Neural crest cell (in vitro differentiated cells): ENCODE measurements at places on chromosomes 3 and 15. TPM values are rescaled to one million over a fixed set of nuclear protein-coding genes. Genes with fewer than 3 reads are reported as not detected.

GRCh38 chr3:58352626-58353025, 19.9 kb downstream of the PXK start:
- H3K27me3 ChIP-seq = peaks cover 3% of the 10 kb centered on the region
- H3K27ac ChIP-seq = no peak overlapping the region
- no peak for DNase-seq
- H3K36me3 ChIP-seq = no peaks in the 10 kb centered on the region
- H3K4me3 ChIP-seq = no peak overlapping the region
- peaks cover 4% of the 10 kb centered on the region for H3K4me1 ChIP-seq

GRCh38 chr15:45128971-45129639, 574 bp downstream of the DUOXA1 start:
- H3K4me1 ChIP-seq = peaks cover 12% of the 10 kb centered on the region
- peaks cover 99% of the 10 kb centered on the region for H3K27me3 ChIP-seq
- H3K36me3 ChIP-seq = no peaks in the 10 kb centered on the region
- H3K27ac ChIP-seq = no peak overlapping the region
- DNase-seq = no peak
- H3K4me3 ChIP-seq = peak overlapping the region; percentile 19

DNA sequence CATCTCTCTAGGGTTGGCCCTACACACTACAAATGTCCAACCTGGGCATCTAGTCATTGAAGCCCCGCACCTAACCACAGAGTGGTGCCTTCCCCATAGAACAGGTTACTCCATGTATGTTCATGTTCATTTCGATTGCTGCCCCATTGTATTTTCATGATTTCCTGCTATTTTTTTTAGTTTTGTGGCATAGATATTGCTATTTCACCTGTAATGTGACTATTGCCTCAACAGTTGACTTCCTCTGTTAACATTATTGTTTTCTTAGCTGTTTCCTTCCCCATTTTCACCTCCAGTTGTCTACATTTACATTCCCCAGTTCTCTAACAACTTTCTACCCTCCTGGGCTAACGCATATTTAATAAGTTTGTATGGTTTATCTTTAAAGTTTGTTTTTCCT, 137.7 kb upstream of the RBMS3 start:
- no peaks in the 10 kb centered on the region for H3K36me3 ChIP-seq
- peaks cover 9% of the 10 kb centered on the region for H3K4me1 ChIP-seq
- no peak for DNase-seq
- H3K27ac ChIP-seq = no peak overlapping the region
- no peak overlapping the region for H3K4me3 ChIP-seq

DNA sequence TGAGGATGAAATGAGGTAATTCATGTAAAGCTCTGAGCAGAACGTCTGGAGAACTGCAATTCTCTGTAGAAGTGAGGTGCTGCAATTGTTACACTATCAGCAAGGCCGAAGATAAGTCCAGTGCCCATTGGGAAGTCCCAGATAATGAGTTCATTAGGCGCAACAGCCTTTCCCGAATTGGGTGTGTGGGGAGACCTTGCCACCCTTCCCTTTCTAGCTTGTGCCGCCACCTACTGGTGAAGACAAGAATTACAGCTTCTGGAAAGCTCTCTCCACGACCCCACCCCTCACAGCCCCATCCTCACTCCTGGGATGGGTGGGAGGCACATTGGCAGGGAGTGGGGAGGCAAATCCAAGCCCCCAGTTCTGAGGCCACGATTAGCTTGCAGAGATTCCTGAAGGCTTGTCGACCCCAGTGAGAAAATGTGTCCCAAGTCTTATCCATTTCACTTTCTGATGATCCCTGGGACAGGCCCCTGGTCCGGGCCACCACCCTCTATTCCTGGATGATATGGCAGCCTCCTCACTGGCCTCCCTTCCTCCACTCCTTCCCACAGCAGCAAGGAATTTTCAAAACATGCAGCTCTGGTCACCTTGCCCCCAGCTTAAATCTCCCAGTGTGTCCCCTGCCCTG, 36.4 kb downstream of the FAM3D start:
- H3K4me3 ChIP-seq = no peak overlapping the region
- H3K36me3 ChIP-seq = no peaks in the 10 kb centered on the region
- H3K4me1 ChIP-seq = peaks cover 23% of the 10 kb centered on the region
- H3K27ac ChIP-seq = no peak overlapping the region
- peak; percentile 87 for DNase-seq
- H3K27me3 ChIP-seq = no peaks in the 10 kb centered on the region

GRCh38 chr3:171415070-171415469, 45.1 kb downstream of the TNIK start:
- H3K4me1 ChIP-seq = peaks cover 23% of the 10 kb centered on the region
- no peaks in the 10 kb centered on the region for H3K27me3 ChIP-seq
- H3K27ac ChIP-seq = no peak overlapping the region
- no peak overlapping the region for H3K4me3 ChIP-seq
- no peak for DNase-seq

DNA sequence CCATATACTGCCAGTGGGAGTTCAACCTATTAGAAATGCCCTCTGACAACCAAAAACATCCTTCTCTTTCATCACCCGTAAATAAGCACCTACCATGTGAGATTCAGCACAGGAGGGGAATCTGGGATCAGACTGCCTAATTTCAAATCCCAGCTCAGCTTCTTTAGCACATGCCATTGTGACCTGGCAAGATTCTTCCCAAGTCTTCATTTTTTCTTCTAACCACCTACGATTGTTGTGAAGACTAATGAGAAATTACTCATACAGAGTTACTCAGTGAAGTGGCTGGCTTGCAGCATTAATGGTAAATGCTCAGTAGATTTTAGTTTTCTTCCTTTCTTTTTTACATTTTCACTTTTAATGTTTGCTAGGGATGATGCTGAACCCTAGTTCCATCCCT, 176.7 kb downstream of the PDZRN3 start:
- no peak overlapping the region for H3K27ac ChIP-seq
- H3K4me3 ChIP-seq = no peak overlapping the region
- H3K36me3 ChIP-seq = no peaks in the 10 kb centered on the region

GRCh38 chr15:101100593-101101442, 151.0 kb downstream of the CHSY1 start:
- no peak overlapping the region for H3K4me3 ChIP-seq
- DNase-seq = no peak
- H3K27ac ChIP-seq = no peak overlapping the region
- H3K4me1 ChIP-seq = peaks cover 23% of the 10 kb centered on the region

GRCh38 chr3:64209866-64210621, 15.2 kb downstream of the PRICKLE2 start:
- H3K4me3 ChIP-seq = no peak overlapping the region
- H3K27me3 ChIP-seq = no peaks in the 10 kb centered on the region
- peaks cover 3% of the 10 kb centered on the region for H3K36me3 ChIP-seq
- no peak for DNase-seq

GRCh38 chr3:16240229-16241023, 24.3 kb downstream of the DPH3 start:
- H3K4me3 ChIP-seq = no peak overlapping the region
- H3K4me1 ChIP-seq = no peaks in the 10 kb centered on the region
- H3K27ac ChIP-seq = no peak overlapping the region
- no peak for DNase-seq

- H3K27me3 ChIP-seq = no peaks in the 10 kb centered on the region
- no peak overlapping the region for H3K27ac ChIP-seq
- peaks cover 9% of the 10 kb centered on the region for H3K4me1 ChIP-seq
- H3K4me3 ChIP-seq = no peak overlapping the region
Observed at GRCh38 chr3:78659386-78659987, 1108.3 kb downstream of the ROBO1 start.

- H3K36me3 ChIP-seq = no peaks in the 10 kb centered on the region
- H3K27ac ChIP-seq = peak overlapping the region; percentile 40
- no peak for DNase-seq
- no peaks in the 10 kb centered on the region for H3K27me3 ChIP-seq
- no peak overlapping the region for H3K4me3 ChIP-seq
Observed at GRCh38 chr15:89226359-89227221, 5.2 kb upstream of the RLBP1 start.

DNA sequence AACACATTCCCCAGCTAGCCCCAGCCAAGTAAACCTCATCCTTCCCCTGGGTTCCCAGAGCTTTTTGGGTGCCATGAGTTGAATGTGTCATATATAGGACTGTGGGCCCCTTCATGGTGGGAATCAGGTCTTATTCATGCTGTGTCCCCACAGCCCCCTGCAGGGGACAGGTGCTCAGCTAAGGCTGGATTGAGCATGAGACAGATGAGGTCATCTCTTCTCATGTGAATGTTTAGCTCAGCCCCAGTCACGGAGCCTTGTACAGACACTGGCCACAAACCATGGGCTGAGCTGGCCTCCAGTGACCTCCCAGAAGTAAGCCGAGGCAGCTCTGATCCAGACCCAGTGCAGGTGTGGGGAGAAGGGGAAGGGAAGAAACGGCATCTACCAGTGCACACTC, 70.7 kb downstream of the C3orf70 start:
- no peak overlapping the region for H3K4me3 ChIP-seq
- H3K36me3 ChIP-seq = peaks cover 3% of the 10 kb centered on the region
- H3K27ac ChIP-seq = no peak overlapping the region

DNA sequence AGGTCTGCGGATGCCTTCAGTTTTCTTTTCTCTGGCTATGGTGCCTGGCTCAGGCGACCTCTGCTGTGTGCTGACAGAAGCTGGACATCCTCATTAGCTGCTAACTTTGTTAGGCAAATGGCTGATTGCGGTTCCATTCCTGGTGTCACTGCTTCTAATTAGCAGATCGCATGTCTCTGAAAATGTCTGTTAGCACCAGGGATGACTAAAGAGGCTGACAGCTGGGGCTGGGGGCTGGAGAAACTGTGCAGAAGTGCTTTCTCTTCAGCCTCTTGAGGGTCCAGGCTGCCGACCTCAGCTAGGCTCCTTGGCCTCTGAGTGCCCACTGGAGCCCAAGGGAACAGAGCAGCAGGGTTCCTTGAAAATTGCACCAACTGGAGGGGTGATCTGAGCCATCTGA, 39.3 kb downstream of the CHCHD6 start:
- H3K4me3 ChIP-seq = no peak overlapping the region
- H3K4me1 ChIP-seq = peaks cover 14% of the 10 kb centered on the region
- H3K36me3 ChIP-seq = peaks cover 20% of the 10 kb centered on the region
- H3K27me3 ChIP-seq = no peaks in the 10 kb centered on the region
- no peak for DNase-seq
- peak overlapping the region; percentile 67 for H3K27ac ChIP-seq

GRCh38 chr15:65980824-65981456, 111.6 kb downstream of the RAB11A start:
- H3K36me3 ChIP-seq = no peaks in the 10 kb centered on the region
- peaks cover 48% of the 10 kb centered on the region for H3K27me3 ChIP-seq
- H3K4me1 ChIP-seq = peaks cover 12% of the 10 kb centered on the region

The PYGO1 gene
- 32.2 and 35.4 TPM in 2 replicates for total RNA-seq

The LSMEM2 gene
- not detected in 2 replicates for total RNA-seq

The ABHD6 gene
- total RNA-seq = 5.5 and 7.3 TPM in 2 replicates
